ENCODE measurements at places on chromosomes 2 and 18.

DNA sequence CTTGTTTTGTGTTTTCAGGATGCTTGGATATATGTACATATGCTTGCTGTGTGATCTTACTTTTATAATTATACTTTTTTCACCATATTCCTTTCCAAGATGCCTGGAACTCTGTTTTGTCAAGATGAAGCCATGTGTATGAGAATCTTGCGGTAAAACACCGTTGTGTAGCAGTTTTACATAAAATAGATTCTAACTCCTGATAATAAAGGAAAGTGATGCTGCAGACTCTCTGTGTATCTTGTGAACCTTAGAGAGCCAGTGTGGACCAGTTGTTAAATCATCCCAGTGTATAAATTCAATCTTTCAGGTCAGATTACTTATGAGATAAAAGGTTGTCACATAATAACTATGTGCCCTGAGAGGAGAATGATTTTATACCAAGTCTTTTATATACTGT lies 12.5 kb upstream of the ITGA4 start:
- no peak for DNase-seq

DNA sequence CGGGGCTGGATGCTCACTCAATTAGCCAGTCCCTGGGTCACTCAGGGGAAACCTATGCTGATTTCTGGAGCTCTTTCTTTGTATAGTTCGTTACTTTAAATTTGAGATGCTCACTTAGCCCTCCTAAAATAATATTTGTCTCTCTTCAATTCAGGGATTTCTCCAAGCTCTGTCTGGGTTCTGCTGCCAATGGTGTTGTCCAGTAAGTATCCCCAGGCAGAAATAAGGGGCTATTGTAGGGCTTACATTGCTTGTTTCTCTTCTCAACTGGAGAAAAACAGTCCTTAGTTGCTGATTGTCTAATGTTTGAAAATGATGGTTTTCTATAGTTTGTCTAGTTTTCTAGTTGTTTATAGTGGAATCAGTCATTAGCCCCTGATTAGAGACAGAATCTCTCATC lies 5.0 kb downstream of the RAB6C start:
- DNase-seq = no peak

DNA sequence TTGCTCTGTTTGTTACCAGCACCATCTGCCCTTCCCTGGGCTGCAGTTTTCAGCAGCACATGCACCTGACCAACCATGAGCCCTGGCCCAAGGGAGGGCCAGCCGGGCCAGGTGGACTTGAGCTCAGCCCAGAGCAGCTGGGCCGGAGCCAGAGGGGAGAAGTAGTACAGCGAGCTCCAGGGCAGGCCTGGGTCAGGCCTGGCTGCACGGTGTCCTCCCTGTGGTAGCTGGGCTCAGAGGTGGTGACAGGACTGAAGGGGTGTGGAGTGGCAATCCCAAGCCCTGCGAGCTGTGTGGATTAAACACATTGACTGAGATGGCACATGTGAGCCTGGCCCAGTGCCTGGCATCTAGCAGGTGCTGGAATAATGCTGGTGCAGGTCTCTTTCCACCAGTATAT lies 222.2 kb downstream of the GLI2 start:
- DNase-seq = no peak

GRCh38 chr2:199456383-199457146 lies 1.2 kb downstream of the SATB2 start:
- DNase-seq = no peak

DNA sequence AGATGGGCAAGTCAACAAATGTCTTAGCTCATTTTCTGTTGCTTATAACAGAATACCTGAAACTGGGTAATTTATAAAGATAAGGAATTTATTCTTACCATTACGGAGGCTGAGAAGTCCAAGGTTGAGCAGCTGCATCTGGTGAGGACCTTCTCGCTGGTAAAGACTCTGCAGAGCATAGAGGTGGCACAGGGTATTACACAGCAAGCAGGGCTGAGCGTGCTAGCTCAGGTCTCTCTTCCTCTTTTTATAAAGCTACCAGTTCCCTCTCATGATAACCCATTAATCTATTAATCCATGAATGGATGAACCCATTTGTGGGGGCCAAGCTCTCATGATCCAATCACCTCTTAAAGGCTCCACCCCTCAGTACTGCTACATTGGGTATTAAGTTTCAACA lies 109.1 kb downstream of the CDK15 start:
- DNase-seq = no peak

- DNase-seq = no peak
Observed at GRCh38 chr2:16615687-16616615, 49.7 kb downstream of the CYRIA start.

Data from activated naive CD4-positive, alpha-beta T cell (primary cell).